ENCODE measurements at places on chromosomes 16 and 17.

GRCh38 chr17:31095236-31096105, 694 bp downstream of the NF1 start:
- no peak for DNase-seq

DNA sequence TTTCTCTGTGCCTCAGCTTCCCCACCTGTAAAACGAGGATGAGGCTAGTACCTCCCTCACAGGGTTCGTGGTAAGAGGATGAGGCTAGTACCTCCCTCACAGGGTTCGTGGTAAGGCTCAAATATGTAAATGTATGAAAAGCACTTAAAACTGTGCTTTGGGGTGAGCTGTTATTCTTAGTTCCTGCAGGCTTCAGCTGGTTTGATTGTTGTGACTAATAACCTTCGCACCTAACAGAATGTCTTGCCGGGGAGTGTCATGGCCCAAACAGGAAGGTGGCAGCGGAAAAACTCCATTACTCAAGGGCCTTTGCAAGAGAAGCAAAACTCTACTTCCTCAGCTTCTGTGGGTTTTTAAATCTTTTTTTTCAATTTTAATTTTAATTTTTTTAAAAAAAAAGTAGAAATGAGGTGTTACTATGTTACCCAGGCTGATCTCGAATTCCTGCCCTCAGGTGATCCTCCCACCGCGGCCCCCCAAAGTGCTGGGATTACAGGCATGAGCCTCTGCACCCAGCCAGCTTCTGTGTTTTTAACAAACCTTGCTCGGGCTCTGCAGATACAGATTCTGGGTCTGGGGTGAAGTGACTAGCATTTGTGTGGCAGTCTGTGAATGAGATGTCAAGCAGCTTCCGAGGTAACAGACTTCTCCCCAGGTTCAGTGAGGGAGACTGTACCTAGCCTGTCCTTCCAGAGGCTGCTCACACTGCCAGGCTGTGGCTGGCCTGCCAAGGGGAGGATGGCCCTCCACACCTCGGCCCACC, 103.0 kb downstream of the RAB11FIP4 start:
- DNase-seq: no peak

- DNase-seq: peak; percentile 74
Observed at GRCh38 chr16:3578610-3579551, 1.7 kb upstream of the NLRC3 start.

GRCh38 chr17:58117382-58117781, 30.8 kb upstream of the OR4D1 start:
- no peak for DNase-seq

- no peak for DNase-seq
Observed at GRCh38 chr17:56688151-56688550, 94.7 kb downstream of the NOG start.

DNA sequence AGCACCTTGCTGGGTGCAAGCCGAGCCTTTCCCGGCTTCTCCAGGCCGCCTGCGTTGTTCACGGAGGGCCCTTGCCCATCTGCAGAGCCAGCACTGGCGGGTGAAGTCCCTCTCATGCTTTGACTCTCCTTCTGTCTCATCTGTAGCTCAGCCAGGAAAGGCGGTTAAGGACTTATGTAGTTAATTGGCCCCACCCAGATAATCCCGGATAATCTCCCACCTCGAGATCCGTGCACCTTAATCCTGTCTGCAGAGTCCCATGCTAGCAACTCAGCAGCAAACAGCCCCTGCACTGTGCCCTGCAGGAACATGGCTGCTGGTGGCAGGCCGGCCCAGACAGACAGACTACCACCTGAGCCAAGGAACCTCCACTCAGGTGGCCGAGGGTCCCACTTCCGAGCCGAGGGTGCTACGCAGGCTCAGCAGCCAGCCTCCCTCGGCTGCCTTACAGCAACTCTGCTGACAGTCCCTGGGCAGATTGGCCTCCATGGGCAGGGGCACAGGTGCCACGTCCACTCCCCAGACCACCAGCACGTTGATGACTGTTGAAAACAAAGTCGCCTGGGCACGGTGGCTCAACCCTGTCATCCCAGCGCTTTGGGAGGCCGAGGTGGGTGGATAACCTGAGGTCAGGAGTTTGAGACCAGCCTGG, 16.9 kb downstream of the RAB40C start:
- DNase-seq: no peak

DNA sequence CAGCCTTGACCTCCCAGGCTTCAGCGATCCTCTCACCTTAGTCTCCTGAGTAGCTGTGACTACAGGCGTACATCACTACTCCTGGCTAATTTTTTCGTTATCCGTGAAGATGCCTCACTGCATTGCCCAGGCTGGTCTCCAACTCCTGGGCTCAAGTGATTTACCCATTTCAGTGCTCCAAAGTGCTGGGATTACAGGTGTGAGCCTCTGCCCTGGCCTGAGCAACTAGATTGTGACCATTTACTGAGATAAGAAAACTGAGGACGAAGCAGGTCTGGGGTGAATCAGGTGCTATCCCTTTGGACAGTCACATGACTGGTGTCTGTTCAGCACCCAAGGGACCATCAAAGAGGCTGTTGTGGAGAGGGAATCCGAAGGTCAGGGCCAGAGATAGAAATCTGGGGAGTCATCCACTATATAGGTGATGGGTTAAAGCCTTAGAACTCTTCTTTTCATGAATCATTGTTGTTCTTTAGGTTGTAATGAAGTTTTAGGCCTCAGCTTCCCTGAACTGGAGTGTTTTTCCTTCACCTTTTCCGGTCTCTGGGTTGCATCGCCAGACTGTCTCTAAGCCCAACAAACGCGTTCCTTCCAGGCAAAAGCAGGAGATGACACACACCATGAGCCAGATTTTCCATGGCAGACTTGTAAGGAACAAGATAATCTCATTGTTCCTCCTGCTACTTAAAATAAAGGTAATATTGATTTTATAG, 62.5 kb downstream of the FTO start:
- no peak for DNase-seq

GRCh38 chr17:77790143-77790829, 168.2 kb upstream of the TNRC6C start:
- no peak for DNase-seq

Measured in stimulated activated CD8-positive, alpha-beta memory T cell treated with anti-CD3 and anti-CD28 coated beads, Interleukin-7, amount 100 ng/mL, for 48 hours (primary cell).